ACHN (cell line): ENCODE measurements at places on chromosomes 3 and 15.

GRCh38 chr15:58490888-58491473 is 59.2 kb downstream of the LIPC start:
- DNase-seq = no peak

DNA sequence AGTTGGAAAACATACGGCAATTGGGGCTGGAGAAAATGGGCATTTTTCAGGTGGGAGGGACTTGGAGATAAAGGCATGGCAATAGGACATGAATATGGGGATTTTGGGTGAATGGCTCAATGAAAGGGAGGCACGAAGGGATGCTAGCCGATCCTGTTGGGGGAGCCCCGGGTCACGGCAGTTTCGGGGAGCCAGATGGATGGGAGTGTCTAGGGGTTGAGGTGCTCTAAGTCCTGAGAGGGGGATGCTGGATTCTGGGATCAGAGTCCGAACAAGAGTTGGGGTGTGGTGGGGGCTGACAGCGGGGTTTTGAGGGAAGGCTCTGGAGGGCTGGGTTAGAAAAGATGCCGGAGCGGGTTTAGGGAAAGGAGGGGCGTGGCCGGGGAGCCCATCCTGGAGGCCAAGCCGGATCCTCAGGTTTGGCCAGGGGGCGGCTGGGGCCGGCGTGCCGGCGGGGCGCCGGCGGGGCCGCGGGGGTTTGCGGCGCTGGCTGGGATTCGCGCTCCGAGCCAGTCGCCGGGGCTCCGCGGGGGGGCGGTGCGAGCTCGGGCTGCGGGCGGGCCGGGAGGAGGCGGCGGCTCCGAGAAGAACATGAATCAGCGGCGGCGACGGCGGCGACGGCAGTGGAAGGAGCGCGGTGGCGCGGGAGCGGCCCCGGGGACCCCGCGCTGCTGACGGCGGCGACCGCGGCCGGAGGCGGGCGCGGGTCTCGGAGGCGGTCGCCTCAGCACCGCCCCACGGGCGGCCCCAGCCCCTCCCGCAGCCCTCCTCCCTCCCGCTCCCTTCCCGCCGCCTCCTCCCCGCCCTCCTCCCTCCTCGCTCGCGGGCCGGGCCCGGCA is at the start of gene TYRO3:
Gene TYRO3, plus strand, starts transcription at position 813 of the 839 bp plus-strand sequence. CDS start 46 bp downstream, outside the sequence.
- peak; percentile 50 for DNase-seq

- no peak for DNase-seq
Measured at GRCh38 chr15:87850916-87851315, 405.6 kb downstream of the NTRK3 start.

DNA sequence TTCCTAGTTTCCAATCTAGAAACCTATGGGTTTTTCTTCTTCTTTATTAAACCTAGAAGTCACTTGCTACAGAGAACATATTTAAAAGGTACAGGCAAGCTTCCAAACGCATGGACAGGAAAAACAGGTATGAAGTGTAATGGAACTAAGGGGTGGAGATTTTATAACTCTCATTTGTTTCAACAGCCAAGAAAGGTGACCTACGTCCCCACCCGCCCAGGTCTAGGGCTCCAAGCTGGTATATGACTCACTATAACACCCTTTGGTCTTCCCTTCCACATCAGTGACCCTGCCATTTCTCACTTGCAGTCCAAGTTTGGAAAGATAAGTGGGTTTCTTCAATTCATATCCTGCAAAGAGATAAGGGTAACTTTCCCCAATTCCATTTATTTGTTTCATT is 6.0 kb upstream of the LIPH start:
- DNase-seq = peak; percentile 23

DNA sequence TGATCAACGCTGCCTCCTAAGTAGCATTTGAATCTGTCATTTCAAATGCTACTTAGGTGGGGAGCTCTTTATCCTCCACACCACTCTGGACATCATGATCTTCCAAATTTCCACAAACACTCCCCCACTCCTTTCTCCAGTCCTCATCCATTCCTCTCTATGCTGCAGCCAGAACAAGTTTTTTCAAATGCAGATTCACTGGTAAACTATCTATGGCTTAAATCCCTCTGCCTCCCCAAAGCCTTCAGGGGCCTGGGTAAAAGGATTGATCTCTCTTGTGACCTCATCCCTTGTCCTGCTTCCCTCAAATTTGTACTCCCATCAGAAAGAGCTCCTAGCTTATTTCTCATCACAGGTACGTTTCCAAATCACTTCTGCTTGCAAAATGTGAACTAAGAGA is 1.3 kb upstream of the AEN start:
- DNase-seq = no peak

DNA sequence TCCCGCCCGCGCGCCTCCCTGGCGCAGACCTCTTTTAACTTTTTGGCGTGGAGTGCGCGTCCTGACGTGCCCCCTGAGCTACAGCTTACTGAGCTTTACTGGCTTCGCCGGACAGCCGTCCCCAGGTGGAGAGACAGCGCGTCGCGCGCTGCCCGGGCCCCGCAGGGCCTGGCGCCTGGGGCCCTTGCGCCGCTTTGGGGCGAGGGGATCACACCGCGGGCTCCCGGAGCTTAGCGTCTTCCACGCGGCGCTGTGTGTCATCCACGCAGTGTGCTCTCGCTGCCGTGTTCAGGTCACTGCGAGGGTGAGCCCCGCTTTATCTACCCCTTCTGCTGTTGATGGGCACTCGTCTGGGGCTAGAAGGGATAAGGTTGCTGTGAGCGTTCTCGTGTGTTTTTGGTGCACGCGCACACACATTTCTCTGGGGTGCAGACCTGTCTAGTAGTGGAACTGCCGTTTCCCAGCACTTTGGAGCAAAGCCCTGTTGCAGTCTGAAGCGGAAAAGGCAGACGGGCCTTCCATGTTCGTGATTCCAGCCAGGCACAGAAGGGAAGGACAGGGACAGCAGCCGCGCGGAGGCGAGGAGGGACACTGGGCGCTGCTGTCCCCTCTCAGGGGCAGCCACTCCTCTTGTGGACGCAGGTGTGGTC is 33.1 kb upstream of the ALDH1L1 start:
- DNase-seq = no peak

DNA sequence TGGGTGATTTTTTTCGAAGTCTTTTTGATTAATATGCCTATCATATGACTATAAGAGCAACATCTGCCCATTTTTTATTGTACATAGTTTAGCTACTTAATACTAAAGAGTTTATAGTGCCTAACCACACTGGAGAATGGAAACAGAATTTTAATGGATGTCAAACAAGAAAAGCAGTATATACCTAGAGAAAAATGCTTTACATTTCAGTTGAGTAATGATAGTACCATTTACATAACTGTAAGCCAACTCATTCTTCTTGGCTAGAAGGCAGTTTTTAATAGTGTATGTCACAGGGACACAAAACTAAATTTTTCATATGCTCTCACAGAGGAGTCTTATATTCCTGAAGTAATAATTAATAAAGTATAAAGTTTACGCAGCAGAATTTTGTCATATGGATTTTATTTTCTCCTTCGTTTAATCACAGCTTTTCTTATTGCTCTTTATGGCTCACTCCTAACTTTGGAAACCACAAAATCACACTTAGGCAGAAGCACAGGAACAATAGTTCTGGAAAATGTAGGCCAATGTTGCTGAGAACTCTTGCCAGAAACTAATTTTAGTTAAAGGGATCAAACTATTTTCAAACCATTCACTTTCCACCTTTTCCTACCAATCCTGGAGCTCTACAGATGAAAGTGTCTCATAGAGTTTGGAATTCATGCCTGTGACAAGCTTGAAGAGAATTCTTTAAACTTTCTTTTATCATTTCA is 243.6 kb downstream of the ZIC1 start:
- no peak for DNase-seq

DNA sequence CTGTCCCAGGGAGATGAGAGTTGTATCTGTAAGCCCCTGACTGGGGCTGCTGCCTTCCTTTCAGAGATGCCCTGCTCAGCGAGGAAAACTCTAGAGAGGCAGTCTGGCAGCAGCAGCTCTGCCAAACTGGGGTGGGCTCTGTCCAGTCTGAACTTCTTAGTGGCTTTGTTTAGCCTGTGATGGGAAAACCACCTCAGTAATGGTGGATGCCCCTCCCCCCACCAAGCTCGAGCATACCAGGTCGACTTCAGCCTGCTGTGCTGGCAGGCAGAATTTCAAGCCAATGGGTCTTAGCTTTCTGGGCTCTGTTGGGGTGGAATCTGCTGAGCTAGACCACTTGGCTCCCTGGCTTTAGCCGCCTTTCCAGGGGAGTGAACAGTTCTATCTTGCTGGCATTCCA is 218.3 kb downstream of the TUSC7 start:
- no peak for DNase-seq

GRCh38 chr3:176193032-176193730 is 1004.1 kb downstream of the TBL1XR1 start:
- no peak for DNase-seq

GRCh38 chr15:67745073-67746006 is 80.0 kb upstream of the SKOR1 start:
- DNase-seq = no peak

GRCh38 chr3:50480471-50480870 is 23.0 kb downstream of the CACNA2D2 start:
- DNase-seq = no peak

DNA sequence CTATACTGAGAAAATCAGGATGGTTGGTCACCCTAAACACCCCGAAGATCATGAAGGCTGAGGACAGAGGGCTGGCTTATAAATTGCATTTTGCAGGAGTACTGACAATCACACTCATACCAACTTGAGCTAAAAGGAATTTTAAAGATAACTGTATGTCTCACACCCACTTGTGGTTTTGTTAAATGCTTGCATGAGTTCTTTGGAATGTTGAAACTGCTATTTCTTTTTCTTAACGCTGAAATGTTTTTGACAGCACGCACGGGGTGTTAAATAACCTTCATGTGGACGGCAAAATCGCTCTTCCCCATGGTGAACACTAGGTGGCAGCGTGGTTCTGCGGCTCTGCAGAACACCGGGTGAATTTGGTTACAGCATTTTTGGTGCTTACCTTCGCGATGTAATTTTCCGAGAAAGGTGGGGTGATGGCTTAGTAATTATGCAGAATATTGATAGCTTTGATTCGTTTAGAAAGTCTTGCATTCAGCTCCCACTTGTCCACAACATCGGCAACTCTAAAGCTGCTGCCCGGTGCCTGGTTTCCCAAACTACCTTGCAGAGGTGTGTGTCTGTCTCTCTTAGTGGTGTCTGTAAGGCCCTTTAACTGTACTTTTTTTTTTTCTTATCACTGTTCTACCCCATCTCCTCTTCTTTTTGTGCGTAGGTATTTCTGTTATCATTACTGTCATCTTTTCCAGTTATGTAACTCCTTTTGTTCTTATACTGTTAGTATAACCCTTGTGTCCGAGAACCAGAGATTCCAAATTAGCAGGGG is 51.7 kb downstream of the ARNT2 start:
- peak; percentile 77 for DNase-seq

- peak; percentile 56 for DNase-seq
Measured at GRCh38 chr15:79168922-79169456, 78.4 kb upstream of the RASGRF1 start.

GRCh38 chr3:193783166-193783896 is 190.3 kb downstream of the OPA1 start:
- peak; percentile 6 for DNase-seq

DNA sequence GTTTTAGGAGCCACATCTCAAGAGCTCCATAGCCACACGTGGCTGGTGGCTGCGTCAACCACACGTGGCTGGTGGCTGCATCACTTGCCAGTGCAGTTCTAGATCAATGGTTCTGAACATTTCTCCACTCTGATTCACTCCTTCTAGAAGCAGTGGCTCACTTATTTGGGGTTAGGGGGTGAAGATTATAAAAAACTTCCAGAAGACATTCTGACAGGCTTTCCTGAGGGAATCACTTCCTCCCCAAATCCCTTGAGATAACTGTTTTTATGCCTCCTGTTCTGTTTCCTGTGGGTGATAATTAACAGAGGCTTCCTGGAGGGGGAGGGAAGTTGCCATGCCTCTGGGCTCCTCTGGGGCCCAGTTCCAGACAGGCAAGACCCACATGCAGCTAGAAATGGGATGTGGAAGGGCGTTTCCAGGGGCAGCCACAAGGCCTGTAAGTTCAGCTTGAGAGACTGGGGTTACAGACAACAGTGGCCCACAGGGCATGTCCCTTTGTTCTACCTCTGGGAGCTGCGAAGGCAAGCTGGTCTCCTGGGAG is 23.6 kb downstream of the HEG1 start:
- DNase-seq = peak; percentile 71

- no peak for DNase-seq
Measured at GRCh38 chr3:99911433-99911832, 93.8 kb downstream of the CMSS1 start.

DNA sequence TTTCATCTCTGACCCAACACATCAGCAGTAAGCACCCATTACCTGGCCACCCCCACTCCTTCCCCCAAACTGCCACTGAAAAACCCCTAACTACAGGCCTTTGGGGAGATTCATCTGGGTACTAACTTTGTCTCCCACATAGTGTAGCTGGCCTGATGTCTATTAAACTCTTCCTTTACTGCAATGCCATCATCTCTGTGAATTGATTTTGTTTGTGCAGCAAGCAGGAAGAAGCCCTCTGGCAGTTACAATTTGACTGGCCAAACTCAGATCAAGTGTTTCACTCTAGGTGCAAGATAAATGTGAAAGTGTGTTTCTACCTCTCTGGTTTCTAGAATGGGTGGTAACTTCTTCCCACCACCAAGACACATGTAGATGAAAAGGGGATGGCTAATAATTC is 26.7 kb upstream of the OR5K4 start:
- no peak for DNase-seq

DNA sequence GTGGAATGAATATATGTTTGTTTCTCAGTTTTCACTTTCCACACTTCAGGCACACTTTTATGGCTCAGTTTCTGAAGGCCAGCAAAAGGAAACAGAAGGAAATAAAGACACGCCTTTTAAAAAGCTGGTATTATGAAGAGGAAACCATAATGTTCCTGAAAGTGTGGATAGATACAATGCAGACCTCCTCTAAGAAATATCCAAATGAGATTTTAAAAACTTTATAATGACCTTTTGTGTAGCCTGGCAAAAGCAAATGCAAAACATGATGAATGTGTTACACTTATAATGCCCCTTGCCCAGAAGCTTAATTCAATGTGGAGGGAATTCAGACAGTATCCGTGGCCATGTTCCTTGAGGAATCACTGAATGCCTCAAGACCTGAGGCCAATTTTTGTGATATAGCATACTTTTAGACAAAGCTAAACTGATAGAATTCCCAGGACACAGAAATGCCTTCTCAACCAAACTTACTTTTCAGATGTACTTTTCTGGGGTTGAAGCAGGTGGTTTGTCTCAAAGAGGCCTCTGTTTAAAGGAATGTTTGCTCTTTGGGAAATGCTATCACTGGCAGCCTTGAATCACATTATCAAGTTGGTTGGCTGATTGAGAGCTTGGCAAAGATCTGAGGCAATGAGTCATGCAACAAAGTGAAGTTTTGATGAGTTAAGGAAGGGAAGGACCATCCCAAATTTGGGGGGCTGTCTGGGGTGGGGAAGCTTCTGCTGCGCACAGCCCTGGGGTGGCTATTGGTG is 77.1 kb upstream of the CACNA2D3 start:
- DNase-seq = no peak

DNA sequence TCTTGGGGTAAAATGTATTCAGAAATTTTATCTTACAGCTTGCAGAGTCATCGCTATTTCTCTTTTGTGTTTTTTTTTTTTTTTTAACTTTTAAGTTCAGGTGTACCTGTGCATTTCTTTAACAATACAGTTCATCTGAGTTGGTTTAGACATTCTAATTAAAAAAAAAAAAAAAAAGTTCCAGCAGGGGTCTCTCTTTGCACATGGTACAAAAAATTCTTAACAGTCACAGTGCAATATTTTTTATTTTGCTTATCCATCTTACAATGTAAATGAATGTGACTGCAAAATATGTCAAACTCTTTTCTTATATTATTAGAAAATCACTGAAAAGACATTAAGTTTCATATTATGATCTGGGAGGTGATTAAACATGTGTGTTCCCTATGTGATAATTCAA is 47.5 kb upstream of the SLC9A9 start:
- peak; percentile 2 for DNase-seq
